Subcutaneous preadipocyte (primary cell): ENCODE measurements at places on chromosomes 2 and 18. TPM values are rescaled to one million over a fixed set of nuclear protein-coding genes. Genes with fewer than 3 reads are reported as not detected.

EN1 gene
- 6.6 and 9.6 TPM in 2 replicates for total RNA-seq

ALPG gene
- total RNA-seq = not detected in 2 replicates

CDCA7 gene
- total RNA-seq = 7.7 and 16.6 TPM in 2 replicates

RNF25 gene
- 29.8 and 39.3 TPM in 2 replicates for total RNA-seq

ZNF396 gene
- 0.37 and 0.59 TPM in 2 replicates for total RNA-seq

TMEM198 gene
- total RNA-seq = 1.2 and 3.3 TPM in 2 replicates

C2orf74 gene
- 2.9 and 6.5 TPM in 2 replicates for total RNA-seq

RNF152 gene
- 0.37 and 1.2 TPM in 2 replicates for total RNA-seq

TMEM178A gene
- total RNA-seq = 0.39 TPM in 1 of 2 replicates, not detected in the other

ZNF407 gene
- 13.6 and 17.8 TPM in 2 replicates for total RNA-seq

STEAP3 gene
- total RNA-seq = 62.8 and 90.5 TPM in 2 replicates

NBAS gene
- 65.8 and 80.9 TPM in 2 replicates for total RNA-seq

SERPINB13 gene
- not detected in 2 replicates for total RNA-seq

RESP18 gene
- not detected in 2 replicates for total RNA-seq

ALK gene
- total RNA-seq = not detected in 2 replicates

CENPO gene
- 19.5 and 30.3 TPM in 2 replicates for total RNA-seq

SLC4A3 gene
- total RNA-seq = 0.98 and 2.9 TPM in 2 replicates

RPRM gene
- not detected in 2 replicates for total RNA-seq

NGEF gene
- 5.9 and 6.2 TPM in 2 replicates for total RNA-seq

VAMP5 gene
- total RNA-seq = 16.2 and 25.0 TPM in 2 replicates

CXCR2 gene
- total RNA-seq = not detected in 2 replicates

DSC1 gene
- total RNA-seq = not detected in 2 replicates

ILKAP gene
- 22.4 and 29.9 TPM in 2 replicates for total RNA-seq

GRP gene
- not detected in 2 replicates for total RNA-seq

STK39 gene
- 14.7 and 24.0 TPM in 2 replicates for total RNA-seq

ADAM17 gene
- 39.3 and 45.7 TPM in 2 replicates for total RNA-seq

IGFBP5 gene
- total RNA-seq = 11.5 and 106 TPM in 2 replicates

SRD5A2 gene
- under 0.01 TPM in 1 of 2 replicates, not detected in the other for total RNA-seq

LDLRAD4 gene
- total RNA-seq = 0.39 and 0.73 TPM in 2 replicates
